ENCODE measurements at places on chromosomes 12 and 14.

DNA sequence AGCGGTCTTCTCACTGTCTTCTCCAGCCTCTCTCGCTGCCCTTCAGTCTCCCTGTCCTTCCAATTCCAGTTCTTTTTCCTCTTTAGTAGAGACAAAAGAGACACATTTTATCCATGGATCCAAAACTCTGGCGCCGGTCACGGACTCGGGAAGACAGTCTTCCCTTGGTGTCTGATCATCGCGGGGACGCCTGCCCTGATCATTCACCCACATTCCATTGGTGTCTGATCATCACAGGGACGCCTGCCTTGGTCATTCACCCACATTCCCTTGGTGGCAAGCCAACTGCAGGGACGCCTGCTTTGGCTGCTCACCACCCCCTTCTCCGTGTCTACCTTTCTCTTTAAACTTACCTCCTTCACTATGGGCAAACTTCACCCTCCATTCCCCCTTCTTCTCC lies 619.5 kb downstream of the RERGL start:
- DNase-seq: no peak

- peak; percentile 29 for DNase-seq
These were observed 4.4 kb downstream of the SUSD6 start for GRCh38 chr14:69615496-69616407.

DNA sequence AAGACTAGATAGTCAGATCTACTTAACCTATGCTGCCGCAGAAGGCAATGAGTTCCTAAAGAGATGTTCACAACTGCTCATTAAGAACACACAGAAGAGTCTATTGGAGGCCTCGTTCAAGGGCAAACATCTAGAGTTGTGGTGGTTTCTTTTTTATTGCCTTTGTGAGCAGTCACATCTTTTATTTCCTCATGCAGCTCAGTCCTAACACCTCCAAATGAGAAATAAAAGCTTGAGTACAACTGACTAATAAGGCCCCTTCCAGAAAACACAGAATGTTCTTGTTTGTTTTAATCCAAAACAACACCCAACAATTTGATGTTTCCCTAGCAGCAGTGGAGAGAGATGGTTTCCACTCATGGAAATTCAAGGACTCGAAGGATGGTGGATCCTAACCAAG lies 123.5 kb upstream of the NOS1 start:
- DNase-seq: no peak

GRCh38 chr14:88554457-88555286 lies at the start of gene PTPN21:
TSS of gene PTPN21 (minus strand) at chr14:88555007. CDS start at chr14:88550417, 4,590 bp downstream.
- DNase-seq: no peak

DNA sequence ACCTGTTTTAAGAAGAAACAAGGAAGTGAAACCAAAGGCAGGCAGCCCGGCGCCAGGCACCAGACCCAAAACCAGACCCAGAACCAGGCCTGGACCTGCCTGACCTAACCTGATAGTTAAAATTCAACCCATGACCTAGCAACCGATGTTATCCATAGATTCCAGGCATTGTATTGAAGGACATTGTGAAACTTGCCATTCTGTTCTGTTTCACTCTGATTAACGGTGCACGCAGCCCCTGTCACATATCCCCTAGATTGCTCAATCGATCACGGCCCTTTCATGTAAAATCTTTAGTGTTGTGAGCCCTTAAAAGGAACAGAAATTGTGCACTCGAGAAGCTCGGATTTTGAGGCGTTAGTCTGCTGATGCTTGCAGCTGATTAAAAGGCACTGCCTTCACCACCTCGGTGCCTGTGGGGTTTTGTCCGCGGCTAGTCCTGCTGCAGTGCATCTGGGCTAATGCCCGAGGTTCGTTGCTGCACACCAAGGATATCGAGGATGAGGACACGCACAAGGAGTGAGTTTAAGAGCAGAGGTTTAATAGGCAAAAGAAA lies 262.5 kb upstream of the TMEM132C start:
- DNase-seq: no peak

GRCh38 chr14:72771561-72771960 lies 122.3 kb downstream of the DPF3 start:
- no peak for DNase-seq

DNA sequence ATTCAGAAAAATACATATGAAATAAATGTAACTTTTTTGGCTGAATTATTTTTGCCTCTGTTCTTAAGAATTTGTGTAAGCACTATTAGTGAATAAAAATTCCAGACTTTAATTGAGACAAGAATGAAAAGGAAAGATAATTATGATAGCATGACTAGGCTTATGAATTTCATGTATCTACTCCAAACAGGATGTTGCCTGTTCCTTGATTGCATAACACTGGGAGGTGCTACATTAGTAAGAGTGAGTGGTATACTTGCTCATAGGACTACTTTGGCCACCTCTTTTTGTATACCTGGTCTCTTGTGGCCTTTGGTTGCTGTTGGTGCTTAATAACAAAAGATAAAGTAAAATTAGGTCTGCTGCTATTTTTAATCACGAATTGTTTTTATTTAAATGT lies 112.8 kb downstream of the NAV3 start:
- no peak for DNase-seq

DNA sequence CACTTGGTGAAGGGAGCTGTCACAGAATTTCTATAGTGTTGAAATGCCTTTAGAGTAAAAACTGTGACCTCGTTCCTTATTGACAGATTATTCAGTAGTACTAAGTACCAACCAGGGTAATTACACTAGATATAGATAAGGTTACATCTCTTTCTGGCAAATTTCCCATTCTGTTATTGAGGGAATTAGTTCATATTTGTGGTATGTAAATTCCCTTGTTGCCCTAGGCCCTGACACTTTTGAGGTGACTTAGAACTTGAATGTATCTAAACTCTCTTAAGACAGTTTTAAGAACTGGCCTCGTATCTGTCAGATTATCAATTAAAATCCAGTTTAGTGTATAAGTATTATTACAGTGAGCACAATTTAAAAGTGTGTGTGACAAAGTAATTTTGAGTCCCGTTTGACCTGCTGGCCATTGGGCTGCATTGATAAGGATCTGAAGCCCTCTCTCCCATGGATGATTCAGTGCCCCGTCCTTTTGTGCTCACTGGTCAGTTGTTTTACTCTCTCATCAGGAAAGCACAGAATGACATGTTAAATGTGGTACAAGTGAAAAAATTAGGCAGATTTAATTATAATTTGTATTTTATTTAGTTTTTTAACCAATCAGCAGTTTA lies 123.2 kb downstream of the GPR135 start:
- no peak for DNase-seq
